HAP-1 (cell line): ENCODE measurements at places on chromosomes 7 and 10.

DNA sequence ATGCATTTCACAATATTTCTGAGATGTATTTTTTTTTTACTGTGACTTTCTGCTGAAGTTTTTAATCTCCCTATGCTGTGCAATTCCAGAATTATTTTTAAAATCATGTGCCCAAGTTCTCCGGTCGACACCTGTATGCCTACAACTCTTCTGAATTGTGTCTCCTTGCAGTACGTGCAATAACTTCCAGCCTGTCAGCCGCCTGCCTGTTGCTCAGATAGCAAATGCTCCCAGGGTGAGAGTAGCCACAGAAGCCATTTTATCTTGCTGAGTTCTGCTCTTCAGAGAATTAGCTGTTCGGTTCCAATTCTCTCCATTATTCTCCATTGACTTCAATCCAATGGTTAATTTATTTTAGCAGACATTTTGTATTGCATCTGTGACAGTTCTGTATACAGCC is 188.3 kb downstream of the CDC14C start:
- no peak for DNase-seq

- no peak for DNase-seq
Observed at GRCh38 chr7:25031432-25031831, 51.5 kb upstream of the OSBPL3 start.

GRCh38 chr10:6161921-6162320 is 40.8 kb upstream of the PFKFB3 start:
- DNase-seq: no peak

GRCh38 chr7:7933915-7934526 is 34.6 kb upstream of the GLCCI1 start:
- DNase-seq: no peak

DNA sequence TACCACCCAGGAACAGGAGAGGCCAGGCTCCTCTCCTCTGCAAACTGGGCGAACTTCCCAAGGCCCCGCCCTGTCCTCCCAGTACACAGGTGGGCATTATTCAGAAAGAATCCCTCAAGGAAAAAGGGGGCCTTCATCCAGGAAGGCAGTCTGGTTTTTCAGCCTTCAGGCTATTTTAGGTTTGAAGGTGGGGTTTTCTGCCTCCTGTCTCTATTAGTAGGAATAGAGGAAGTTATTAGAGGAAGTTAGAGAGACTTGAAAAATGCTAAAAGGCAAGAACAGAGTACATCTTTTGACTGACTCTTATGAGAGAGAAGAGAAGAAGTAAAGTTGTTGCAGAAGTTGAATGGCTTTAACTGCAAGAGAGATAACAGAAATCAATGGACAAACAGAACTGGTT is 250.9 kb upstream of the SORCS1 start:
- DNase-seq: no peak

- DNase-seq: no peak
Observed at GRCh38 chr10:58331646-58332045, 3.2 kb upstream of the UBE2D1 start.

DNA sequence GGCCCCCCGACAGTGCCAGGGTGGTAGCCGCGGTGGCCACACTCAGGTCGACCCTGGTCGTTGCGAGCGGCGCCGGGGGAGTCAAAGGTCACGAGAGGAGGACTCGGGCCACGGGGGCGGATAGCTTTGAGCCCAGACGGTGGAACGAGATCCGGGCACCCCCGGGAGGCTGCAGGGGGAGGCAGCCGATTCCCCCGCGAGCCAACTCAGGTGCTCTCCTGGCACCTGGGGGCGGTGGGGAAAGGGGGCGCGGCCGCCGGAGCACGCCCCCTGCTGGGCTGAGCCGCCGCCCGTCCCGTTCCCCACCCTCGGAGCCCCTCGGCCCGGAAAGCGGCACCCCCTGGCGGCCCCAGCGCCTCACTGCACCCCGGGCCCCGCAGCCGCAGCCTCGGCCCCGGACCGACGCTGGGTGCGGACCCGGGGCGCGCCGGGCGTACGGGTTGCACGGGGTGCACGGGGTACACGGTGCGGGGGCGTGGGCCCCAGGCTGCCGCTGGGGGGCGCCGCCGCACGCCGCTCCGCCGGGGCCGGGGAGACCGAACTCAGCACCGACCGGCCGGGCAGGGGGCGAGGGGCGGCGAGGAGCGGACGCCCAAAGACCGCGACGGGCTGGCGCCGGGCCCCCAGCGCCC is 521 bp upstream of the NYAP1 start:
- DNase-seq: peak; percentile 84
